ENCODE measurements at places on chromosomes 11 and 22. TPM values are rescaled to one million over a fixed set of nuclear protein-coding genes. Genes with fewer than 3 reads are reported as not detected.

- peaks cover 31% of the 10 kb centered on the region for H3K36me3 ChIP-seq
- H3K27ac ChIP-seq: no peak overlapping the region
- no peak overlapping the region for H3K4me3 ChIP-seq
- no peak for DNase-seq
- no peaks in the 10 kb centered on the region for H3K27me3 ChIP-seq
Measured at GRCh38 chr22:23823331-23823791, 15.4 kb downstream of the DERL3 start.

PLXNB2 gene
- 298 TPM for total RNA-seq

OTOG gene
- total RNA-seq: 0.32 TPM

DNA sequence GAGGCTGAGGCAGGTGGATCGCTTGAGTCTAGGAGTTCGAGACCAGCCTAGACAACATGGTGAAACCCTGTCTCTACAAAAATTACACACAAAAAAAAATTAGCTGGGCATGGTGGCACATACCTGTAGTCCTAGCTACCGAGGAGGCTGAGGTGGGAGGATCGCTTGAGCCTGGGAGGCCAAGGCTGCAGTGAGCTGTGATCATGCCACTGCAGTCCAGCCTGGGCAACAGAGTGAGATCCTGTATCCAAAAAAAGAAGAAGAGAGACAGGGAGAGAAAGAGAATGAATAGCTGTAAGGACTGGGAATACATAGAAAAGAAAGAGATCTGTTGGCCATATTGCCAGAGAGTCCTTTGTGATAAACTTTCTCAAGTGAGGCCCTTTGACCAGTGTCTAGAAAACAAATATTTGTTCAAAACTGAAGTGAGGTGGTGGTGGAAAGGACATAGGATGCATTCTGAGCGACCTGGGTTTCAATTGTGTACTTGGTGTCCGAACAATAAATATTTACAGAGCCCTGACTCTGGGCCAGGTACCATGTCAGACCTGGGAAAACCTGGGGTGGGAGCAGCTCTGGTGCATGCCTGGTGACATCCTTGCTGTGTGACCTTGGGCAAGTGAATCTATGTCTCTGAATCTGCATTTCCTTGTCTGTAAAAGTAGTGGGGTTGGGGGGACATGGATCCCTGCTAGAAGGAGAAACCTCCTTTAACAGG lies 89.6 kb upstream of the CRYBB3 start:
- H3K27ac ChIP-seq: peak overlapping the region; percentile 100
- no peaks in the 10 kb centered on the region for H3K27me3 ChIP-seq
- H3K4me1 ChIP-seq: peaks cover 36% of the 10 kb centered on the region
- no peak for DNase-seq
- H3K4me3 ChIP-seq: peak overlapping the region; percentile 88

GRCh38 chr11:114984611-114985163 lies 306.4 kb downstream of the NXPE2 start:
- no peak for DNase-seq
- no peaks in the 10 kb centered on the region for H3K27me3 ChIP-seq
- H3K27ac ChIP-seq: no peak overlapping the region
- no peak overlapping the region for H3K4me3 ChIP-seq

DNA sequence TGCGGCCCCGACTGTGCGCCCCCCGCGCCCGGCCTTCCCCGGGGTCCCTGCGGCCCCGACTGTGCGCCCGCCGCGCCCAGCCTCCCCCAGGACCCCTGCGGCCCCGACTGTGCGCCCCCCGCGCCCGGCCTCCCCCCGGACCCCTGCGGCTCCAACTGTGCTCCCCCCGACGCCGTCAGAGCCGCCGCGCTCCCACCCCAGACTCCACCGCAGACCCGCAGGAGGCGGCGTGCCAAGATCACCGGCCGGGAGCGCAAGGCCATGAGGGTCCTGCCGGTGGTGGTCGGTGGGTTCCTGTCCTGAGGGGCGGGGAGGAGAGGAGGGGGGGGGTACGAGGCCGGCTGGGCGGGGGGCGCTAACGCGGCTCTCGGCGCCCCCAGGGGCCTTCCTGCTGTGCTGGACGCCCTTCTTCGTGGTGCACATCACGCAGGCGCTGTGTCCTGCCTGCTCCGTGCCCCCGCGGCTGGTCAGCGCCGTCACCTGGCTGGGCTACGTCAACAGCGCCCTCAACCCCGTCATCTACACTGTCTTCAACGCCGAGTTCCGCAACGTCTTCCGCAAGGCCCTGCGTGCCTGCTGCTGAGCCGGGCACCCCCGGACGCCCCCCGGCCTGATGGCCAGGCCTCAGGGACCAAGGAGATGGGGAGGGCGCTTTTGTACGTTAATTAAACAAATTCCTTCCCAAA lies 3.1 kb downstream of the DRD4 start:
- H3K4me3 ChIP-seq: no peak overlapping the region
- peaks cover 60% of the 10 kb centered on the region for H3K36me3 ChIP-seq
- no peak for DNase-seq
- no peak overlapping the region for H3K27ac ChIP-seq
- no peaks in the 10 kb centered on the region for H3K4me1 ChIP-seq

- peak overlapping the region; percentile 51 for H3K4me3 ChIP-seq
- H3K36me3 ChIP-seq: peaks cover 13% of the 10 kb centered on the region
- H3K27ac ChIP-seq: peak overlapping the region; percentile 91
- peak; percentile 46 for DNase-seq
Measured at GRCh38 chr11:118240999-118241763, 11.0 kb downstream of the MPZL3 start.

All from Calu3 (cell line).